ENCODE measurements at places on chromosomes 3 and 15. TPM values are rescaled to one million over a fixed set of nuclear protein-coding genes. Genes with fewer than 3 reads are reported as not detected.

Gene DALRD3
- 24.7 TPM for total RNA-seq

Gene FBXL2
- total RNA-seq = not detected

Gene TOP2B
- 112 TPM for total RNA-seq

Gene LHFPL4
- not detected for total RNA-seq

Gene CPLX3
- not detected for total RNA-seq

Gene CADPS
- not detected for total RNA-seq

Data from activated CD8-positive, alpha-beta T cell treated with anti-CD3 and anti-CD28 coated beads, Interleukin-2, amount 10 ng/mL, durations not matched to agents 7 days and 5 days (primary cell).